ENCODE measurements at places on chromosomes 4 and X. TPM values are rescaled to one million over a fixed set of nuclear protein-coding genes. Genes with fewer than 3 reads are reported as not detected.

The TEX11 gene
- total RNA-seq, result not detected

The FAM9B gene
- total RNA-seq, result 0.88 TPM

The NHS gene
- 5.9 TPM for total RNA-seq

The NALF2 gene
- total RNA-seq, result under 0.01 TPM

The RBM46 gene
- total RNA-seq, result 0.39 TPM

Measured in epithelial cell of alveolus of lung (primary cell).